ENCODE measurements at places on chromosomes 12 and 14.

GRCh38 chr14:65438266-65438933, 25.9 kb downstream of the FUT8 start:
- DNase-seq = no peak

DNA sequence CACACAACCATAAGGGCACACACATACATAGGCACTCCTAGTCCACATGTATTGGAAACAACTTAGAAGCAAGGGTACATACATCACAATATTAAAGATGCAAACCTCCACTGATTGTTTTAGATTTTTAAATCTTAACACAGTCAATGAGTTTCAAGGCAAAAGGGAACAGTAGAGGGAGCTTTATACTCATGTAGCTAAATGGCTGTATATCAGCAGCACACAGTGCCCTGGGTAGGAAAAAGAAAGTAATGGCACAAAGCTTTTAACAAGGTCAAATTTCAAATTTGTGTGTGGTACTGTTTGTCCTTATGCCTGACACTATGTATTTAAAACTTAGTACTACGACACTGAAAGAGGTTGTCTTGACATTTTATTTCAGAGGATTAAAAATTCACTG, 262.0 kb downstream of the MED13L start:
- no peak for DNase-seq

- no peak for DNase-seq
These were observed 171.6 kb upstream of the HIF1A start for GRCh38 chr14:61523751-61524150.

- DNase-seq = no peak
These were observed 762.5 kb upstream of the FLRT2 start for GRCh38 chr14:84767434-84767833.

GRCh38 chr14:37864861-37865718, 269.7 kb downstream of the TTC6 start:
- DNase-seq = no peak

- DNase-seq = no peak
These were observed 449.6 kb downstream of the TMEM117 start for GRCh38 chr12:44285321-44285960.

- no peak for DNase-seq
These were observed 48.0 kb upstream of the RIMBP2 start for GRCh38 chr12:130764073-130764472.

- DNase-seq = no peak
These were observed 478.5 kb downstream of the ATP23 start for GRCh38 chr12:58419905-58420304.

DNA sequence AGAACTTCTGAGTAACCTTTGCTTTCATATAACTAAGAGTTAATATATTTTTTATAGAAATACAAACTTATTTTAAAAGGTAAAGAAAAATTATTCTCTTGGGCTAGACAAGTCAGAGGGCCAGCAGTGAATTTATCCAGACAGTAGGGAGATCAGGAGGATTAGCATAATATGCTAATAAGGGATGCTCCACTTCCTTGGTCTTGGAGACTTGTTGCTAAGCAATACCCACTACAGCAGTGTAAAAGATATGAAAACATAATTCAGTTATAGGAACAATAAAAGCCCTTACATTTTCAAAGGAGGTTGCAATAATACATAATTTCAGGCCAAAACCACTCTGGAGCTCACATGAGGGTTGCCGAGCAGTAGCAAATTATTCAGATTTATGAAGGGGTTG, 615.6 kb downstream of the KCNH5 start:
- DNase-seq = no peak

DNA sequence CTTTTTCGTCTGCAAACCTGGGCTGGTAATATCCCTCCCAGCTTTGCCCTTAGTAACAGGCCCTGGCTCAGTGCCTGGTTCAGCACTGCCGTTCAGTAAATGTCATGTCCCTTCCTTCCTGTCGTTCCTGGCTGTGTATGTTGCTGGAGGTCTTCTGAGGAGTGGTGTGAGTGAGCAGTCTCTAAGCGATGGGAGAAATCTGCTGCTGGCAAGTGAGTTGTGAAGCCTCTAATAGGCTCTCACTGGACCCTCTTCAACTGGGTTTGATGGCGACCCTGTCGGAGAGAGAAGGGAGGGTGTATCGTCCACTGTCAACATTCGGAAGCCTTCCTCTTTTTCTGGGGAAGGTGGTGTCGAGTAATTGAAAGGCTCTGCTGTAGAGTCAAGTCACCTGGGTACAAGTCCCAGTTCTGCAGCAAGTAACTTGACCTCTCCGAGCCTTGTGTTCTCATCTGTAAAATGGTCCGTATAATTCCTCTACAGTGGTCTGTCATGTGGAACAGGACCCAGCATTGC, 62.8 kb downstream of the HRK start:
- DNase-seq = no peak

DNA sequence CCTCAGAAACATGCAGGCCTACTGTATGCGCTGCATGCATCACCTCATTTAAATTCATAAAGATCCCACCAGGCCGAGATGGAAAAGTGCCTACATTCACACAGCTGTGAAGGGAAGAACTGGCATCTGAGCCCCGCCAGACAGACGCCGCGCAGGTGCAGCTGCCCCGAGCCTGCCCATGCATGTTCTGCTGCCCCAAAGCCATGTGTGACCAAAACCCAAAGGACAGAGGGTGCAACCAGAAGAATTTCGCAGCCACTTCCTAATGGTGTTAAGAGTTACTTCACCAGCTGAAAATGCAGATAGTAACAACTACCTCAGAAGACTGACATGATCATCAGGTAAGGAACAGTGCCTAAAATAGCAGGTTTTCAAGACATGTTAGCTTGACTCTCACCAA, 13.5 kb upstream of the KRT8 start:
- DNase-seq = no peak

DNA sequence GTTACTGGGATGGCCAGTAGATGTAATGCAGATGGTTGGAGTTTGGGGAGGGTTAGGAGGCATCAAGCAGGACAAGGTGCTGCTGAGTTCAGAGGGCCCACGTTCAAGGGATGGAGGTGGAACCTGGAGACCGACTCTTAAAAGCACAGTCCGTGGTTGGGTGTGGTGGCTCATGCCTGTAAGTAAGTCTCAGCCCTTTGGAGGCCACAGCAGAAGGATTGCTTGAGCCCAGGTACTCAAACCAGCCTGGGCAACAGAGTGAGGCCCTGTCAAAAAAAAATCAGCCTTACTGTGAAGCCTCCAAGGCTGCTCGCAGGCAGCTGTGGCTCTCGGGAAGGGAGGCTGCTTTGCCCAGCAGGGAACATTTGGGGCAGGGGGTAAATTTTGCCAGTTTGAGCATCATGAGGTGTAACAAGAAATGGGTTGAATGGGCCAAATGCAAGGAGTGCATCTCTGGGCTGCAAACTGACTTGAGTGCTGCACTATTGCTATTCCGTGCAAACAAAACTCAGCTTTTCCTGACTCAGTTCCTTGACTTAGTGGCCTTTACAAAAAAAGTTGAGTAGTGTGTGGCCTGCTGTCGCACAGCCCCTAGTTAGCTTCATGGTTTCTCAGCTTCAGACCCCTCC, 55.0 kb downstream of the ANAPC7 start:
- no peak for DNase-seq

- no peak for DNase-seq
These were observed 240.3 kb downstream of the MSRB3 start for GRCh38 chr12:65518771-65519170.

DNA sequence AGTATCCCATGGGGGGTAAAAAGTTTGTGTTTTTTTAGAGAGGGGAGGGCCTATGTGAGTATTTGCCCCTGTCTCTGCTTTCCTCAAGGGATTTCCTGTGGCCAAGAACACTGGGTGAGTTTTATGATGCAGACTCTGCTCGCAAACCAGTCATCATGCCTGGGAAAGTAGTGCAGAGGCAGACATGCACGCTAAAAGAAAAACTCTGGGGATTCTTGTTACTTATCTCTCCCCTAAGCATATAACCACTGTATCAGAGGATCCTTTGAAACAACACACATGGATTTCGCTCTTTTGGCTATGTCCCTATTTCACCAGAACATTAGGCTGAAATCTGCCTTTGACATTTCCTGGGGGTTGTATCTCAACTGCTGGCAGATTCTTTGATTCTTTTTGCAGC, 1845.8 kb upstream of the SEL1L start:
- DNase-seq = no peak

DNA sequence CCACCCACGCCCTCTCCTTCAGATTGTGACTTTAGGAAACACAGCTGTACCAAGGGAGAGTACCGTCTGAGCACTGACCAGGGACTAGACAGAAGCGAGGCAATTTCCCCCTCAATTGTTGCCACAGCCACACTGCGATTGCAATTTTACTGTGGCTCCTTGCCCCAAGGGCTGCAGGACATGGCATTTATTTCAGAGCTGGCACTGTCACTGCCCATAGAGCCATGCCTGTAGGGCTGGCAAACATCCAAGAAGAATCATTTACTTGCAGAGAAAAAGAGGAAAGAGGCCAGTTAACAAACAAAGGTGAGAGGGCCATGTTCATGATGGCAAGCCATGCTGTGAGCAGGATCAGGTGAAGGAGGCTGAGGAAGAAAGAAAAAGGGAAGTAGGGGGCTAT, 129.6 kb downstream of the EMP1 start:
- no peak for DNase-seq

DNA sequence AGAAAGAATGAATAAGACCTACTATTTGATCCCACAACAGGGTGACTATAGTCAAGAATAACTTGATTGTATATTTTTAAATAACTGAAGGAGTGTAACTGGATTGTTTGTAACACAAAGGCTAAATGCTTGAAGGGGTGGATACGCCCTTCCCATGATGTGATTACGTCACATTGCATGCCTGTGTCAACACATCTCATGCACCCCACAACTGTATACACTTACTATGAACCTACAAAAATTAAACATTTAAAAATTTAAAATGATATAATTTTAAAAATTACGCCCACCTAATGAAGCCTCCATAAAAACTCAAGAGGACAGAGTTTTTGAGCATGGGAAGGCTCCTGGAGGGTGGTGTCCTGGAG, 94.5 kb downstream of the SCARB1 start:
- DNase-seq = no peak

DNA sequence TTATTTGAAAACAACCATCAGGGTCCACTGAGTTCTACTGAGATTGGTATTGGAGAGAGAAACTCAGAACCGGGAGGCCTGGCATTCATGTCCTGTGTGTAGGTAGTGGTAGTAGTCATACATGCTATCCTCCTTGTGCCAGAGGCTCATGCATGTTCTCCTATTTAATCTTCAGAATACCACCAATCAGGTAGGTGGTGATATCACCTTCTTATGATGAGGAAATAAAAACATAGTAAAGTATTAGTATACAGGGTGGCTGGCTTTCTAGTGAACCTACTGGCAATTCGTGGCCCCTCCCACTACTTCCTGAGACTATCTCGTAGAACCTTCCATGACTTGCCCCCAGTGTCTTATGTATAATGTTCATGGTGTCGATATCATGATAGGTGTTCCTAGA, 40.5 kb upstream of the EID3 start:
- no peak for DNase-seq

DNA sequence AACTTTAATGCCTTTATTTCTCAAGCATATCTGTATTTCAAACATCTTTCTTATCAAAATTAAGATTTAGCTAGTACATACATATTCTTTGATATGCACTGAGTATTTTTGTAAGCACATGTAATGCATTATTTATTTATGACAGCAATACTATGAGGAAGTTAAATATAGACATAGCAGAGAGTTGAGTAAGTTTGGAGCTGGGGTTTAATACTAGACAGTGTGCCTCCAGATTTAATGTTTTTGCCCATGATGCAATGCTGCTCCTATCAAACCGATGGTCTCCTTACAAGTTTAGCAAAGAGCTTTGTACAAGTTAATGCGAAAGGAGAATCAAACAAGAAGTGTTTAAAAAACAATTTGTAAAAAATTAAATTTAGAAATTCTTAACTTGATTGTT, 826.6 kb upstream of the MGAT4C start:
- no peak for DNase-seq

DNA sequence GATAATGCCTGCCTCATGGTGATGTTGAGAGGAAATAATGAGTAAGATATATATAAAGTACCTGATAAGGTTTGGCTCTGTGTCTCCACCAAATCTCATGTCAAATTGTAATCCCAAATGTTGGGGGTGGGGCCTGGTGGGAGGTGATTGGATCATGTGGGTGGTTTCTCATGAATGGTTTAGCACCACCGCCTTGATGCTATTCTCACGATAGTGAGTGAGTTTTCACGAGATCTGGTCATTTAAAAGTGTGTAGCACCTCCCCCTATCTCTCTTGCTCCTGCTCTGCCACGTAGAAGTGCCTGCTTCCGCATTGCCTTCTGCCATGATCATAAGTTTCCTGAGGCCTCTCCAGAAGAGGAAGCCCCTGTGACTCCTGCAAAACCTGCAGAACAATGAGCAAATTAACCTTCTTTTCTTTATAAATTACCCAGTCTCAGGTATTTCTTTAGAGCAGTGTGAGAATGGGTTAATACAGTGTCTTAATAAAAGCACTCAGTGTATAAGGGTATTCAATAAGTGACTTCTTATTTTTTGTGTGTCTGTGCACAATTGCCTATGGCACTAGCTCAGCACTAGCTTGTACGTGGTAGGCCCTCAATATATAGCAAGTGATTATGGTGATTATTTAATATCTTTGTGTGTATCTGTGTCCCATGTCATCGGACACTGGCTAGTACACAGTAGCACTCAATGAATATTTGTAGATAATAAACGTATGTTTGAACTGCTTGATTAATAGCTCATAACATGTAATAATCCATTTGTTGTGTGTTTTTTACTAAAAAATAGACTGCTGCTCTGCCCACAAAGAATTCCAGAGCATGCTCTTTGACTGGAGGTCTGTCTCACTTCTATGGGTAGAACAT, 138.1 kb upstream of the LMNTD1 start:
- DNase-seq = no peak

DNA sequence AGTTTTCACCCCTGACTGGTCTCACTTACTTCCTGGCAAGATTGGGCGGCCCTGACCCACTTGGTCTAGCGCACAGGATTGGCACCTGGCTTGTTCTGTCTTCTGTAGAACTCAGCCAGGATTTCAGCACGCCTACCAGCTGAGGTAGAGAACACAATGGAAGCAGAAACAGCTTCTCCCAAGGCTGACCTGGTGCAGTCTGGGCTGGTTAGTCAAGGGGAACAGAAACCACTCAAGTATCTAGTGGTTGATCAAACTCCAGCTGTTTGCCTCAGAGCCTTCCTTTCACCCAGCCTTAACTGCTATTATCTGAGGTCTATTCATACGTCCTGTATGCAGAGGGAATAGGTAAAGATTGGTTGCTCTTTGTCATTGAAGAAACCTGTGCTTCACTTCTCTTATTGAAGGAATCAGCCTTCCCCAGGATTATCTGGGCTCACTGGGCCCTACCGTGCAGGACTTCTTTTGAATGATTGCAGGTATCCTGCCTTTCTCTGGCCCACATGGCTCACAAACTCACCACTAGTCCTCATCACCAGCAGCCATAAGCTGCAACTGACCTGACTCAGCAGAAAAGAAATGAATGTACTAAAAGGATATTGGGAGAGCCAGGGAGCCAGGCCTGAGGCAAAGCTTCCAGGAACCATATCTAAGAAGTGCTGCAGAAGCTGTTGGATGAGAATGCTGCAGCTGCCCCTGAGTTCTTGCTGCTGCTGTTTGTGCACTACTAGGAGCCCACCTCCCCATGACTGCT, 2.5 kb upstream of the PLEKHD1 start:
- DNase-seq = no peak

- no peak for DNase-seq
These were observed 33.2 kb downstream of the SAMD4A start for GRCh38 chr14:54599966-54600716.

Measured in activated CD4-positive, alpha-beta T cell treated with anti-CD3 and anti-CD28 coated beads for 1 hour (primary cell).